Subcutaneous preadipocyte (primary cell): ENCODE measurements at places on chromosomes 5 and 9. TPM values are rescaled to one million over a fixed set of nuclear protein-coding genes. Genes with fewer than 3 reads are reported as not detected.

Gene SLC4A9
- total RNA-seq, result not detected in 2 replicates

Gene UBE2QL1
- not detected in 2 replicates for total RNA-seq

Gene DOLK
- 22.4 and 27.6 TPM in 2 replicates for total RNA-seq

Gene SET
- total RNA-seq, result 321 and 441 TPM in 2 replicates

Gene CDC20B
- total RNA-seq, result not detected in 2 replicates

Gene ZNF189
- total RNA-seq, result 11.7 and 12.9 TPM in 2 replicates

Gene SPATA31C1
- total RNA-seq, result not detected in 2 replicates

Gene ANXA2R
- total RNA-seq, result 2.7 and 4.0 TPM in 2 replicates

Gene SMIM23
- not detected in 2 replicates for total RNA-seq

Gene PCDHGB4
- total RNA-seq, result 5.9 and 8.8 TPM in 2 replicates

Gene TRAPPC13
- 16.4 and 17.3 TPM in 2 replicates for total RNA-seq

Gene WDR31
- total RNA-seq, result 0.73 and 0.98 TPM in 2 replicates
